ENCODE measurements at places on chromosomes 1 and 21. TPM values are rescaled to one million over a fixed set of nuclear protein-coding genes. Genes with fewer than 3 reads are reported as not detected.
A peak's percentile ranks its signal among the peaks of the same experiment; 100 is the strongest.

GRCh38 chr1:207956986-207957385 is 46.1 kb upstream of the CD34 start:
- no peak for DNase-seq

The FCRL4 gene
- not detected for total RNA-seq

The C4BPA gene
- total RNA-seq = not detected

DNA sequence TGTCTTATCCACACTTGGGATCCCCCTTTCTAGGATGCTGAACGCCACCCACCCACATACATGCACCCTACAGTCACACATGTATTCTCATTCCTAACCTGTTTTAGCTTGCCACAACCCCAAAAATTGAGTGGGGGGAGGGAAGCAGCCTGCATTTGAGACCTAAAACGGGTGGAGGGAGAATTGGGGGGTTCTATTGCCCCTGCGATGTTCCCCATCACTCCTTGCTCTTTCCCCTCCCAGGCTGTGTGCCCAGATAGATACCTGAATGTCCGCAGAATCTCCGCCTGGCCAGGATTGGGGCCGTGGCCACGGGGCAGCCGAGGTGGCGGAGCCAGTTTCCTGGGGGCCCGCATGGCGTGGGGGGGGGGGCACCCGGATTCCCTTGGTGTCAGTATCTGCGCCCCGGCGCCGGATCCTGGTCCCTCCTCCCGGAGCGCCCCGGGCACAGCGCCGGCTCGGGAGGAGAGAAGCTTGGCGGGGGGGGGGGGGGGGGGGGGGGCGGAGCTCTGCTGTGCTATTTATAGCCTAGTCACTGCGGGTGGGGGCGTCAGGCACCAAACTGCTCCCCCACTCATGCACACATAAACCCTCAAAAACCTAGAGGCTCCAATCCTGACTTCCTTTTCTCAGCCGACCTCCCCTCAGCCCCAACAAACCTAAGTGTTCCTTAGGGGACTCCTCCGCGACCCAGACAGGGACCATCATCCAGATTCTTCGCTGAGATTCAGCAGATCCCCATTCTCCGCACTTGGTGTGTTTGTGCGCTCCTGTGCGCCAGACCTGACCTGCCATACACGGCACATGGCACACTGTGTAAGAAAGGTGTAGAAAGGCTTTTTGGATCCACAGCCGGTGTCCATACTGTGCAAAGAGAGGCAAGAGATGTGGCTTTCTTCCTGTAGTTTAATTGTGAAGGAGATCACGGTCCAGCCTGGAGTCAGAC is 1.9 kb downstream of the ANKRD34A start:
- DNase-seq = peak; percentile 43

DNA sequence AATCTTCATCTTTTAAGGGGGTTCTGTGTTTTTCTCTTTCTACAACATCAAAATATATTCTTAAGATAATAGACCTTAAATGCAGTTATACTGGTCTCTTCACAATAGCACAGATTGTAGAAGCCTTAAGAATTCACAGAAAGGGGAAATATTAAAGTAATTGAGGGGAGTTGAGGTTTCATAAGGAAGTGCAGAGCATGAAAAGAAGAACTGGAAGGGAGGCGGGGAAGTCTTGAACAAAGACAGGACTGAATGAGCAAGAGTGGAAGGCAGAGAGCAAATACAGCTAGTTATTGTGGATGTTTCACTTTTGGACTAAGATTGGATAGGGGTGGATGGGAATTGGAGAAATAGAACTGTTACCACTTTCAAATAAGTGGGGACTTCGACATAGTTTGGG is 67.7 kb downstream of the PTGER3 start:
- no peak for DNase-seq

GRCh38 chr21:38959692-38960061 is 153.9 kb downstream of the ETS2 start:
- DNase-seq = no peak

DNA sequence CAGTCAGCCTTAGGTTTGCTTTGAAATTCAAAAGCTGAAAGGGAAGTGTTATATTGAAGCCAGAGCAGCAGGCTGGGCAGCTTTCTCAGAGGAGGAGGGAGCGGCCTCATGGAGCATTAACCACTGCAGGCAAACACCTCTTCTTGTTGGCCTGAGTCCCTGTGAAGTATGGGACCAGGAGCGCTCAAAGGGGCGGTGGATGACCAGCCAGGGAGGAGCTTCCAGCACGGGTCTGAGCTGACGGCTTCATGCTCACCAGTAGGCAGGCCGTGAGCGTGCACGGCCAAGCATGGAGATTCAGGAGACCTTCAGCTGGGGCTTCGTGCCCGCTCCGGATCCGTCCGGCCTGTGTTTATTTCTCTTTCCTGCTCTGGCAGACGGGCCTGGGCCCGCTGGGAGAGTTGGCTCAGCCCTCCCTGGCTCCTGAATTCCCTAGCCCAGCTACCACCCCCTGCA is 245.2 kb downstream of the TRABD2B start:
- no peak for DNase-seq

GRCh38 chr1:243313635-243314536 is 58.0 kb downstream of the SDCCAG8 start:
- no peak for DNase-seq

The PRELP gene
- total RNA-seq = not detected

DNA sequence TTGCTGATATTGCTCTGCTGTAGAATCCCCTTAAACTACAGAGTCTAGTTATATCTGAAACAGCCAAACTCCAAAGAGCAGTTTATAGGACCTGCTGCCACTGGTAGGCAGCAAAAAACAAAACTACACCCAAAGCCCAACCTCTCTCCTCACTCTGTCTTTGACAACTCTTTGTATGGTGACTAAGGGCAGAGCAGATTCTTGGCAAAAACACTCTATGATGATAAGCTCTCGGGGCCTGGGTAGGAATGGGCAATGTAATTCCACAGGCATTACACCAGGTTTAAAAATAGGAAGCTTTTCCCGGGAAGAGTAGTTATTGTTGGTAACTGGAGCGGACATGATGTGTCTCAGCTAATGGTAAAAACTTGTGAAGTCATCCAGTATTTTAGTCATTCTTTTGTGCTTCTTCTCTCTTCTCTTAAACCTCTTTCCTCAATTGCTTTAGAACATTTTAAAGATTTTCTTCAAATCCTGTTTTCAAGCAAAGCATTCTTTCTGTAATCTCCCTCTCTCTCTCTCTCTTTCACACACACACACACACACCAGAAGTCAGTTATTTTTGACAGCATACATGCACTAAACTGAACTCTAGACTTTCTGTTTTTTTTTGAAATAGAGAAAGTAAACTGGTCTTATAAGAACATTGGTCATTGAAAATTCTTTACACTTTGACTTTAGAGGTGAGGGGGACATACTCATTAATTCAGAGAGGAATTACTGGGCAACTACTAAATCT is 193.5 kb downstream of the PAPPA2 start:
- peak; percentile 16 for DNase-seq

GRCh38 chr1:236175642-236176336 is 33.5 kb downstream of the GPR137B start:
- no peak for DNase-seq

- peak; percentile 52 for DNase-seq
Observed at GRCh38 chr1:169115891-169116585, 9.5 kb downstream of the ATP1B1 start.

DNA sequence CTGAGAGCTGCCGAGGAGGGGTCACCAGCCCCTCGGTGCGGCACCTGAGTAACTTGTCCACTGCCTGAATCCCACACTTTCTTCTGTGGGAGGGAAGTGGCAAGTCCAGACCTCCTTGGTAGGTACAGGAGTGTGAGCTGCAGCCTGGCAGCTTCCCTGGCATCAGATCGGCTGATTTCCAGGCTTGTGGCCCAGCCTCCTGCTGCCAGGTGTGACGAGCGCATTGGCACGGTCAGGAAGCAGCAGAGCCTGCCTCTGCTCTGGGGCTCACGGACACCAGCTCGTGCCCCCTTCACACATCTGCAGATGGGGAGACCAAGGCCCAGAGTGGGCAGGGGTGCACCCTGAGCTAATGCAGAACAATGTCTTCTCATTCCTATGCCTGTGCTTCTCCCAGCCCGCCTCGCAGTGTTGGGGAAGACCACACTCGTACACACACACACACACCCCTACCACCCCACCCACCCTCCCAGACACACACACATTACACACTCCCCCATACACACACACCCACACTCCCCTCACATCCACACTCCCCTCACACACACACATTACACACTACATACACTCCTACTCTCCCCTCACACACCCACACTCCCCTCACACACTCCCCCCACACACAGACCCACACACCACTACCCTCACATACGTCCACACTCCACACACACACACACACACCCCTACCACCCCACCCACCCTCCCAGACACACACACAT is 33.1 kb upstream of the SELENON start:
- DNase-seq = no peak

The IL20 gene
- total RNA-seq = not detected

- DNase-seq = peak; percentile 78
Observed at GRCh38 chr21:33230545-33231324, 997 bp downstream of the IFNAR2 start.

The UBL4B gene
- not detected for total RNA-seq

DNA sequence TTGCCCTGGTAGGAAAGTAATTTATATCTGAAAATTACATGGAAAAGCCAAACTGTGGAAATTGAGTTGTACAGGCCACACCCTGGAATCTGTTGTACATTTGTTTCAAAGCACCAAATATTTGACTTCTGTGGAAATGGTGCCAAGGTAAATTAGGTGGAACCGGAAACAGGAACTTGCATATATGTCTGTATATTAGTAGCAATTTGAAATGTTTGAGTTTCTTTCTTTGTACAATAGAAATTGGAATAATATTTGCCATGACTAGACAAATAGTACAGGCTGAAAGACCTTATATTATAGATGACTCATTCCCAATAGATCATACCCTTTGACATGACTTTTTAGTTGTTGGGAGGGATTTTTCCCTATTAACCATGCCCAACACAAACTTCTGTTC is 10.5 kb upstream of the TAF1A start:
- no peak for DNase-seq

DNA sequence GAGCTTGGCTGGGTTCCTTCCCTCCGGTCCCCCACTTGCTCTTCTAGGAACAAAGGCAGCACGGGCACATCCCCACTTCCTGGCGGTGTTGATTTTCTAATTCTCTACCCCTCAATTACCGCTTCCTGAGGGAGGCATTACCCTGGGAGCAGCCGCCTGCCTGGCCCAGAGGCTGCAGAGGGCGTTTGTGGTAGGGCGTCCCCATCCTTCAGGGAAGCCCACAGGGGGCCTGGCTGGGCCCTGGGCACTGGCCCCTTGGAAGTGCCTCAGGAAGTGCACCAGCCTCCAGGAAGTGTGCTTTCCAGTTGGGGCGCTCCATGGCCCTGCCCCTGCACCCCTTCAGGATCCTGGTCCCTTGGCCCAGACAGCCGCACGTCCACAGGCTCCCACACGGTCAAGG is 42.1 kb upstream of the CASZ1 start:
- DNase-seq = no peak

The NOS1AP gene
- 0.76 TPM for total RNA-seq

DNA sequence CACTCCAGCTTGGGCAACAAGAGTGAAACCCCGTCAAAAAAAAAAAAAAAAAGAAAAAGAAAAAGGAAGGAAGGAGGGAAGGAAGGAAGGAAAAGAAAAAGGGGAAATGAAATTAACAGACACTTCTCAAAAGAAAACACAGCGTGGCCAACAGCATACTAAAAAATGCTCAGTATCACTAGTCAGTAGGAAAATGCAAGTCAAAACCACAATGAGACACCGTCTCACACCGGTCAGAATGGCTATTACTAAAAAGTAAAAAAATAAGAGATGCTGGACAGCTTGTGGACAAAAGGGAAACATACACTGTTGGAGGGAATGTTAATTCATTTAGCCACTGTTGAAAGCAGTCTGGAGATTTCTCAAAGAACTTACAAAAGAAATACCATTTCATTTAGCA is 369.5 kb upstream of the BRINP3 start:
- no peak for DNase-seq

DNA sequence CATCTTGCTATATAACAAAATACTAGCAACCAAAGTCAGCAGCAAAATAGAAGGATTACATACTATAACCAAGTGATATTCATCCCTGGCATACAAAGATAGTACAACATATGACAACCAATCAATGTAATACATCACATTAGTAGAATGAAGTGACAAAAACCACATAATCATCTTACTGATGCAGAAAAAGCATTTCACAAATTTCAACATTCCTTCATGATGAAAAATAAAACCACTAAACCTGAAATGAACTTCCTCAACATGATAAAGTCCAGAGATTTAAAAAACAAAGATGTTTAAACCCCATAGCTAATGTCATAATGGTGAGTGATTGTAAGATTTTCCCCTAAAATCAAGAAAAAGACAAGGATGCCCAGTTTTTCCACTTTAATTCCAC is 18.6 kb downstream of the RO60 start:
- peak; percentile 20 for DNase-seq

DNA sequence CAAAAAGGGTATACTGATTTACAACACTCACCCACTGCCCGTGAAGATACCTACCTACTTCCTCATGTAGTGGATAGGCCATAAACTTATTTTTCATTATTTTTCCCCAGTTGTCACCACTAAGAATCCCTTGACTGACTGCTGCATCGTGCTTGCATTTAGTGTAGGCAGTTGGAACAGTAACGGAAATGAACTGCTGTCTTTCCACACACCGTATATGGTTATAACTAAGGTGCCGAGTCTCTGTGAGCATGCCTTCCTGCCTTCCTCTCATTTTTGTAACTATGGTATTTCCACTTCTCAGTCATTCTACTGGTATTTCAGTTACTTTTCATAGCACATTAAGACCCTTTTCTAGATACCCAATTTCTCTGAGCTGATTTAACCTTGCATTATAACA is 36.4 kb downstream of the SLC35F3 start:
- DNase-seq = no peak

- no peak for DNase-seq
Observed at GRCh38 chr1:107912656-107913055, 52.3 kb downstream of the VAV3 start.

DNA sequence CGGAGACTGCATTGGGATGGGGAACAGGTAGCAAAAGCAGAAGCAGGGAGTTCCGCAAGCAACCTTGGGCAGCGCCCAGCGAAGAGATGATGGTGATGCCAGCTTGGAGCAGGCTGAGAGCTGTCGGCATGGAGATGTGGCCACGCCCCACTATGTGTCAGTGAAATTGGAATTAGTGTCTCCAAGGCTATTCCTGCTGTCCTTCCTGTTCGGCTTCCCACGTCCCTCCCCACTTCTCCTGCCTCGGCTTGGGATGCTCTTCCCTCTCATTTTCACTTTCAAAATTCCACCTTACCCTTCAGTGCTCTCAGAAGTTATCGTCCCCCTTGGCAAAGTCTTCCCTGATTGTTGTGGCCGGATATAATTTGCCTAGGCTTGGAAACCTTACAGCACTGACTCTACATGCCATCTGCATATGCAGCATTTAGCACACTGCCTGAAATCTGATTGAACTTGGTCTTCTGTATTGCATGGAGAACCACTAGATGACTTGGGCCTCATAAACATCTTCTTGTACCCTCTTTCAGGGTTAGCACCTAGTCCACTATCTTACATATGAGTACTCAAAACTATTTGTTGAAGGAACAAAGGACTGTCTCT is 270.7 kb upstream of the RUNX1 start:
- peak; percentile 57 for DNase-seq

- no peak for DNase-seq
Observed at GRCh38 chr1:50112193-50112592, 3.5 kb downstream of the ELAVL4 start.

All from M059J (cell line).